Activated CD4-positive, alpha-beta T cell treated with anti-CD3 and anti-CD28 coated beads for 24 hours (primary cell): ENCODE measurements at places on chromosomes 2 and 18.

DNA sequence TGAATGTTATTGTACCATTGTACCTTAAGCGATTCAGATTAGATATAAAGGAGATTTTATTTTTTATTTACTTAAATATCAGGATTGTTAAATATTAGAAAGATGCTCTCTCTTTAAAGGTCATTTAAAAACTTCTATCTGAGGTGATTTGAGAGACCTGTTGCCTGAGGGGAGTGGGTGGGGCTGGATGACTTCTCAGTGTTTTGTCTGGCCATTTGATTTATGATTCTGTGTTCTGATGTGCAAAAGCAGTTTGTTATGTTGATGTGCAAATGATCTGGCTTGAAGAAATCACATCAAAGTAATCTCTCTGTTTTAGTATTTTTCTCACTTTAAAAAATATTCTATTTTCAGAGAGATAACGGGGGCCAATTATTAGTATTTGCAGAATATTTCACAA is 370.8 kb downstream of the NUP35 start:
- no peak for DNase-seq

GRCh38 chr2:165147186-165148045 is 56.4 kb downstream of the SCN3A start:
- DNase-seq, result no peak

GRCh38 chr2:113910967-113911678 is 21.2 kb downstream of the ACTR3 start:
- DNase-seq, result no peak

- DNase-seq, result no peak
Measured at GRCh38 chr18:54284535-54284934, 15.2 kb downstream of the POLI start.

- DNase-seq, result no peak
Measured at GRCh38 chr2:275466-275865, 10.7 kb downstream of the ACP1 start.

- DNase-seq, result no peak
Measured at GRCh38 chr18:51588616-51589015, 391.1 kb upstream of the MEX3C start.

DNA sequence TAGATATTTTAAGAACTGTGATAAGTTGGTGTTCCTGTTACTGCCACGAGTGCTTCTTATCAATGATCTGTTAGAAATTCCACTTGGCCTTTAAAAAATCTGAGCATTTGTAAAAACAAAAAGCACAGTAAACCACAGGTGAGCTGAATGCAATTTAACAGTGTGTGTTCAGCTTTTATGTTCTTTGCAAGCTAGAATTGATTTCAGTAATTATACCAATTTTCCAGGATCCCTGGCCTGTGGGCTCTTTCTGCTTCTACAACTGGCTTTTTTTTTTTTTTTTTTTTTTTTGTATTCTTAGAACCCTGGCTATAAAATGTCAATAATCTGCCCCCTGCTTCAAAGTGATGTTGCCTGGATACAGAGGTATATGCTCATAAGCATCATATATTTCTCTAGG is 548.5 kb upstream of the SLC8A1 start:
- no peak for DNase-seq

DNA sequence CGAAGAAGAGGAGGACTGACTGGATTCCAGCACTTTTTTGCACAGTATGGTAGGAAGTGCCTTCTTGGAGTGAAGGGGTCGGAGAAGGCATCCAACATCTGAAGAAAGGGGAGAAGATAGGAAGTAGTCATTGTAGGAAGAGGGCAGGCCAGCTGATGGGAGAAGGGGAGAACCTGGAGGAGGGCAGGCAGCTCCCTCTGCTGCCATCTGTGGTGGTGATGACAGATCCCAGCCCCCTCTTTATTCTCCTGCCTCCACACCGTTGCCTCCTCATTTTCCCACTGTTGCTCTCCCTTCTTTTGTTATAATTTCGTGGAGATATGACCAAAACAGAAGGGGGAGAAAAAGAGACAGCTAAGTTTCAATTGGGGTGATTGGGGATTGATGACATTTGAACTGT is 2.9 kb upstream of the SCYGR2 start:
- no peak for DNase-seq

DNA sequence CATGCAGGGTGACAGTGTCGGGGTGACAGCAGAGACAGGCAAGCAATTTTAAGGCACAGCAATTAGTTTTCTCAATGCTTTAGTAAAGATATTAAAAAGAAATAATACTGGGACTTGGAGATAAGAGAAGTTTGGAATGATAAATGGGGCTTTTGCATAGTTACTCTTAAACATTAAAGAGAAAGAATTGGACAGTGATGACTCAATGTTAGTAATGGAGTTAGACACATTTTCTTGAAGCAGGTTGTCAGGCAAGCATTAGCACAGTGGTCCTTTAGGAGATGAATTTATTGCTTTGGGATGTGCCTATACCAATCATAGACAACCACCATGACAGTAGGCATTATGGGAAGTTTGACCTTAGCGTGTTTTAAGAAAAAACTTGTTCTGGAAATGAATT is 228.3 kb upstream of the RAB12 start:
- DNase-seq, result no peak

DNA sequence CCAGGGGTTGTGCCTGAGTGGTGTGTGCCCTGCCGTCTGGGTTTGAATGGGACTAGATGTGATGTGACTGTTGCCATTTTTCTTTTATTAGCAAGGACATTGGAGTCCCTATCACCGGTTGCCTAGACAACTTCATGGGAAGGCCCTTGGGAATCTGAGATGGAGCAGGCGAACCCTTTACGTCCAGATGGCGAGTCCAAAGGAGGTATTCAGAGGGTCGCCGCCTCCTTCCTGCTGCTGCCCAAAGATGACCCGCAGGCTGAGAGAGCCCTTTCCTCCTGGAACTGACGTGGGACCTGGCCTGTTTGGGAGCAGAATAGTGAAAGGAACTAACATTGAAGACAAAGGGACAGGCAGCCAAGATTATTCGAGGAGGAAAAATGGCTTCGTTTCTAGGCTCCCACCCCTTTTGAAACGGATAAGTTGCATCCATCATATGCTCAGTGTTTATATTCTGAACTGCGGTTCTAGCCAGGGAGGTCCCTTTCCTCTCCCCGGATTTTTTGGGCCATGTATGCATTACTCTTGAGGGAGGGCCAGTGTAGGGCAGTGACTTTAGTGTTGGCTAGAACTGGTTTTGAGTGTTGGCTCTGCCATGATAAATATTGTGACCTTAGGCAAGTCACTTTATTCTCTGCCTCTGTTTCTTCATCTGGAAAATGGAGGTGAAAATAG is 673 bp downstream of the CENPO start:
- no peak for DNase-seq

DNA sequence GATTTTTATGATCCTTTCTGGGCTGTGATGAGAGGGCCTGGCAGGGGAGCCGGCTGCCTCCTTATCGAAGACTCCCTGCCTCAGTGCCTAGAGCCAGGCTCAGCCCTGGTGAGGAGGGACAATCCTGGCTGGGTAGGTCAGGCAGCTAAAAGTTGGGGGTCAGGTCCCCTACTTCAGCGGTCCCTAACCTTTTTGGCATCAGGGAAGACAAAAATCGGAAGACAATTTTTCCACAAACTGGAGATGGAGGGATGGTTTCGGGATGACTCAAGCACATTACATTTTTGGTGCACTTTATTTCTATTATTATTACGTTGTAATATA is 53.1 kb downstream of the HS1BP3 start:
- no peak for DNase-seq

GRCh38 chr2:177952151-177952550 is 120.4 kb downstream of the PDE11A start:
- no peak for DNase-seq

GRCh38 chr2:204670124-204670523 is 124.8 kb downstream of the PARD3B start:
- DNase-seq, result no peak

DNA sequence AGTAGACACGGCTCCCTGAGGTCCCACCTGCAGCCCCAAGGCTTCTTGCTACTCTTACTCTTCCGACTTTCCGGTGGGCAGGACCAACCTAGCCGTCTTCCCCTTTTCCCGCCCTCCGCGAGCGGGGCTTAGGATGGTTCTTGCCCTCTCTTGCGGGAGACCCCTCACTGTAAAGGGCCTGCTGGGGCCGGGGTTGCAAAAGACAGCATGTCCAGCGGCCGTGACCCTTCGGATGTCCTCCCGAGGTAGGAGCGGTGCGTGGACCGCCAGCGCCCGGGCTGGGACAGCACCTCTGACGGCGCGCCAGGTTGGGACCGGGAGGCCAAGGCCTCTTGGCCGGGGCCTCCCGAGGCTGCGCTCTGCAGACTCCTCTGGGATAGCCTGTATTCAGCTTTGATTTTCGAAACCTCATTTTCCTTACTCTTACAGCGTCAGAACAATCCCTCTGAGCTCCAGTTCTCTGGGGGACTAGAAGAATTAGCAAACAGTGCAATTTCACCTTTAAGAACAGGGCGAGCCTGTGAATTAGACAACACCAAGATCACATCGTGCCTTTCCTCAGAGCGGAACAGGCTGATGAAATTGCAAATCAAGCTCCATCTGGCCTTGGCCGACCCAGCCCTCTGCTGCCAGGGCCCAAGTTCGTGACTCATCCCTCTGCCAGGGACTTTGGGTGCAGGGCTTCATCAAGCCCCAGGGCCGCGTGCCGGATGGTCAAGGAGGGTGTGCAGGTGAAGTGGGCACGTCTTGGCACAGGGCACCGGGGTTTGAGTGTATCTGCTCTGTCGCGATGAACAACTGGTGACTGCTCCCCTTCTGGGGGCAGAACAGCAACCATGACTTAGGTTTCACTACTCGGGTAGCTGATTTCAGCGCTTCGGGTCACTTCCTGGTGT is 777 bp downstream of the MOCOS start:
- no peak for DNase-seq

DNA sequence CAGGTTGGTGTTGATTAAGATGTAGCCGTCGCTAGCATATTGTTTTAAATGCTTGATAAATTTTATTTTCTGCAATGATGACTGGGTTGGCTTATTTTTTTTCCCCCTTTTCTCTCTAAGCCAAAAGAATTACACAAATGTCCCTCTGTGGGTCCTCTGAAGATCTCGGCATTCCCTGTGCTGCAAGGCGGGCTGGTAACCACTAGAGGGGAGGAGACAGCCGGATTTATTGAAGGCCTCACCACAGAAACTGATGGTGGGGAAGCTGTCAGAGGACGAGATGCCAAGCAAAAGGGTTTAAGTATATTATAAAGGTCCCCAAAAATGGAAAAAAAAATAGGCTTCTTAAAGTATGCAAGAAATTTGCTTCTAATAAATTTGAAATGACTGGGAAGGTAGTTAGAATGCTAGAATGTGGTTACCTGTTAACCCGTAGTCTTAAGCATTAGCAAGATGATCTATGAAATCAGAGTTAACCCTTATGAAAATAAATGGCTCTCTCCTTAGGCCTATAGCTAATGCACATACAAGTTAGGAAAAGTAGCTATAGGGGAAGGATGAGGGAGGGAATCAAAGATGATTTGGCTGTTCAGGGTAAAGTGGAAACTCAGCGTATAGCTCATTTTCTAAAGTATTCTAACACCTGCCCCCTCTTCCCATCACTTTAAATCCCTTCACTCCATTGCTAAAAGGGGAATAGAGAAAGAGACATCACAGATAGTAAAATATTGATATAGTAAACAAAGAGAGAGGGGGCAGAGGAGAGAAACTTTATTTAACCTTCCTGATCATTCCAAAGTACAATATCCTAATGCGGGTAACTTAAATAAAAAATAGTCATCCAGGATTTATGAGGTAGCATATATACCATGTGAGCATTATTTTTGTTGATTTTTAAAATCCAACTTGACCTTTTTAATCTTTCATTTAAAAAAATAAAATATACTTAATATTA is 894.5 kb upstream of the POU3F3 start:
- no peak for DNase-seq

DNA sequence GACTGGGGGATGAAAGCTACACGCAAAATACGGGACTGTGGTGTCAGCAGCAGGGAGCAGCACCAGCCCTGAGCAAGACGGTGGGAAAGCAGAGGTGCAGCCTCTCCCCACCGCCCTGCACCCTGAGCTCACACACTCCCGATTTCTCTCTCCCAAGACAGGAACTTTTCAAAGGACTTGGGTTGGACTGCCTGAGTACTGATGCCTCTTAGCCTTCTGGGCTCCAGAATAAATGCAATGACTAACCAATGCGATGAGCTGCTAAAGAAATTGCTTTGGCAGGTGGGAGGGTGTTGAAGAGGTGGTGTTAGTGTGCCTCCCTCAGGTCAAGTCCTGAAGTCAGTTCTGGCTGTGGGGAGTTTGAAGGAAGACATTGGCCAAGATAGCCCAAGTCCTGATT is 9.6 kb downstream of the TRIM54 start:
- DNase-seq, result no peak

DNA sequence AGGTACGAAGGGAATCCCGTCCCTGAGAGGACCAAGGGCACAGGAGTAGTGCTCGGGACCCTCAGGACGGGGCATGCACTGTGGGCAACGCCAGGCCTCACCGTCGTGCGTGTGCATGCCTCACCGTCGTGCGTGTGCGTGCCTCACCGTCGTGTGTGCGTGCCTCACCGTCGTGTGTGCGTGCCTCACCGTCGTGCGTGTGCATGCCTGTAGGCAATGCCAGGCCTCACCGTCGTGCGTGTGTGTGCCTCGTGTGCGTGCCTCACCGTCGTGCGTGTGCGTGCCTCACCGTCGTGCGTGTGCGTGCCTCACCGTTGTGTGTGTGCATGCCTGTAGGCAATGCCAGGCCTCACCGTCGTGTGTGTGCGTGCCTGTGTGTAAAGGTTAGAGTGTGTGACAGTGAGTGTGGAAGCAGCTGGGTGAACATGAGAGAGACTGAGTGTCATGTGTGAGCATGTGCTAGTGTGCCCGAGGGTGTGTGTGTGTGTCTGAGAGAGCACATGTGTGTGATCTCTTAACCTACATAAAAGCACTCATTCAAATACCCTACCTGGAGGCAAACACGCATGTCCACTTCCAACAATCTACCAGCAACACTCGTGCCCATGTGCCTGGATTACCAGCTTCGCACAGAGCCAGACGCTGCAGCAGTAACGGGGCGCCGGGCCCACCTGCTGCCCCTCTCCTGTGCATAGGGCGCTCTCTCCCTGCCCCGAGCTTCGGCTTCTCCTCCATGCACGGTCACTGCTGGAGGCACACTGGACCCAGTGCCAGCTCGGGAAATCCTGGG is 36.3 kb downstream of the ZNF516 start:
- no peak for DNase-seq

GRCh38 chr2:28725021-28725711 is 26.5 kb upstream of the PPP1CB start:
- no peak for DNase-seq
